ENCODE measurements at places on chromosomes 12 and 14.
A peak's percentile ranks its signal among the peaks of the same experiment; 100 is the strongest.

DNA sequence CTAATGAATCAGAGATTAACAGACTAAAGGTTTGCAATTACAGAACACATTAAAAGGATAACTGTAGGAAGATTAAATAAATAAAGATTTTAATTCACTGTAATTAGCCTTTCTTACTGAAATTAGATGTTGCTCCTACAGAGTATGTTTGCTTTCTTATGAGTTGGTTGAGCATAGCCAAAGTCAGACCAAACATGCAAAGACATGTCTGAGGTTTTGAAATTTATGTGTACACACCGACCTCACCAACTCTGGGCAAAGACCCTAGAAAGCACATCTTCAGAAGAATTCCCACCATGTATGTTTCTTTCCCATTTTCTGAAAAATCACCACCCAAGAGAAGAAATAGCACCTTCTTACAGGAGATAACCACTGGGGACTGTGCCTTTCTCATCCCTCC is 159.2 kb downstream of the PAX9 start:
- no peak for DNase-seq

DNA sequence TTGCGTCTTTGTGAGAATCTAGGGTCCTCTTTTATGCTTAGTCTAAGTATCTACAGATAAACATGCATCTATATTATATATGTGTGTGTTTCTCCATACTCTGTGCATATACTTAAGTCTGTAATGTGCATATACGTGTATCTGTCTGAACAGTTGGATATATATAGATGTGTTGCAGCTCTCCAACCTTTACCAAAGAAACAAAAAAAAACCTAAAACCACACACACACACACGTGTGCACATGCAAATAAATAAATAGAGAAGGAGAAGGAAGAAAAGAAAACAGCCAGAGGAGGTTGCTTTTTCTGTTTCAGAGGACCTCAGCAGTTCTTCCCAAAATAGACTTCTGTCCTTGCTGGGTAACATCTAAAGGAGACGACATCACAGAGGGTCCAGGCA is 244.9 kb downstream of the CACNA1C start:
- DNase-seq = no peak

GRCh38 chr12:16271062-16271461 is 6.4 kb downstream of the SLC15A5 start:
- DNase-seq = no peak

GRCh38 chr12:52171950-52172512 is 19.8 kb downstream of the KRT80 start:
- no peak for DNase-seq

- DNase-seq = no peak
Observed at GRCh38 chr12:49917166-49917787, 13.6 kb upstream of the FAIM2 start.

GRCh38 chr12:126425264-126425663 is 1360.0 kb downstream of the AACS start:
- no peak for DNase-seq

- DNase-seq = no peak
Observed at GRCh38 chr12:29895966-29896365, 112.2 kb upstream of the TMTC1 start.

DNA sequence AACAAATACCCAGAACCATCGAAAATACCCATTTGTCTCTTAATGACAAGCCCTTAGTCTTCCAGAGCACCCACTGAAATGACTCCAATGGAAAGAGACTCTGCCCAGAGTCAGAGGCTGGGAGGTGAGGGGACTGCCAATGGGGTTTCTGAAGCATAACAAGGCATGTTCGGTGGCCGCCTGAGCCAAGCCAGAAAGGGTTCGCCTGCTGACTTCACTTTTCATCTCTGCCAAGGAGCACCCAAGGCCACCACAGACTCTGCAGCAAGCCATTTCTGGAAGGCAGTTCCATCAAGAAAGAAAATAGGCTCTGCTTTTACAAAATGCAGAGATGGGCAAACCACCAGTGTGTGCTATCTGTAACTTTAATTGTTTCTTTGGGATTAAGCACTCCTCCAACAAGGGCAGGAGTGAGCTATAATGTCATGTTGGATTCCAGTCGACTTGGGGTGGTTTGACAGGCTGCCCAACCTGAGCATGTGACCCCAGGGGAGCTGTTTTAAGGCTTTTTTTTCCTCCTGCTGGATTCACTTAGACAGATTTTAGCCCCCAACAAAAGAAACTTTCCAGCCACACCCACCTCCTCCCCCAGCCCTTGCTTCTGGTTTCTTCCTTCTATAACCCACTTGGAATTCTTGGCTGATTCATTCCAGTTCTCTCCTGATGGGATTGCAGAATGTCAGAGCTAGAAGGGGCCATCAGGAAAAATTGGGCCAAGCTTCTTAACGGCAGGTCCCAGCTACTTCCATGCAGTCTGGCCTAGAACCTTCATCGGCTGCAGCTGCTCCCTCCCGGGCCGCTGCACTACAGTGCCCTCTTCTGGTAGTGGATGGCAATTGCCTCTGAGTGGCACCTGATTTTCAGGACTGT is 24.1 kb downstream of the CKAP4 start:
- DNase-seq = peak; percentile 38

DNA sequence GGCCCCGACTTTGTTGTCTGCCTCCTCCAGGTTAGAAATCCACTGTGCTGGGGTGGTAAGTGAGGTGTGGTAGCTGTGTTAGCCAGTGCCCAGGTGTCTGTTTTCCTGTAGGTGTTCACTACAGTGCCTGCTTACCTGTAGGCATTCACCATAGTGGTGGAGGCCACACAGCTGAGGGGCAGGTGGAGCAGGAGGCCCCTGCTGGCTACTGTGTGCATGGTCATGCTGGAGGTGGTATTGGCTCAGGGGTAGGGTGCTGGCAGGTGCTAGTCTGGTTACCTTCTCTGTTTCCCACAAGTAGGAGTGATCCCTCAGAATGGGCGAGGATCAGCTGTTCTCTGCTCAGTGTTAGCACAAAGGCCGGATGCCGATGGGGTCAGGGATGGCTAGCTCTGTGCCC is 217.3 kb downstream of the SYT10 start:
- DNase-seq = no peak

- no peak for DNase-seq
Observed at GRCh38 chr12:126869644-126870043, 1397.3 kb upstream of the TMEM132C start.

DNA sequence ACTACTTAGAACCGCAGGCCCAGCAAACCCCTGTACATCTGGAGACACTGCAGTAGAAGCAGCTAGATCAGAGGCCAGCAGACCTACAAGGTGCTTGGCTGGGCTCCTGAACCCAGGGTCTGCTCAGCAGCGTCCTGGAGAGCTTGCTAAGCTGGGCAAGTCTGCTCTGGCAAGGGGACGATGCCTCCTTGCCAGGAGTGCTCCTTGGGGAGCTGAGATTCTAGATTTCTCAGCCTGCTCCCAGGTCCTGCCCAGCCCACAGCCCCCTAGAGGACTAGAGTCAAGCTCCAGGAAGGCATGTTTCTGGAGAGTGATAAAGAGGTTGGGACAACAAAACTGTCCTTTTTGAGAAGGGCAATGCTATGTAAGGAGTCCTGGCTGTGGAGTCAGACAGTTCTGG is 60.3 kb downstream of the HSPB8 start:
- no peak for DNase-seq

GRCh38 chr12:14558473-14558959 is 9.2 kb downstream of the PLBD1 start:
- no peak for DNase-seq

DNA sequence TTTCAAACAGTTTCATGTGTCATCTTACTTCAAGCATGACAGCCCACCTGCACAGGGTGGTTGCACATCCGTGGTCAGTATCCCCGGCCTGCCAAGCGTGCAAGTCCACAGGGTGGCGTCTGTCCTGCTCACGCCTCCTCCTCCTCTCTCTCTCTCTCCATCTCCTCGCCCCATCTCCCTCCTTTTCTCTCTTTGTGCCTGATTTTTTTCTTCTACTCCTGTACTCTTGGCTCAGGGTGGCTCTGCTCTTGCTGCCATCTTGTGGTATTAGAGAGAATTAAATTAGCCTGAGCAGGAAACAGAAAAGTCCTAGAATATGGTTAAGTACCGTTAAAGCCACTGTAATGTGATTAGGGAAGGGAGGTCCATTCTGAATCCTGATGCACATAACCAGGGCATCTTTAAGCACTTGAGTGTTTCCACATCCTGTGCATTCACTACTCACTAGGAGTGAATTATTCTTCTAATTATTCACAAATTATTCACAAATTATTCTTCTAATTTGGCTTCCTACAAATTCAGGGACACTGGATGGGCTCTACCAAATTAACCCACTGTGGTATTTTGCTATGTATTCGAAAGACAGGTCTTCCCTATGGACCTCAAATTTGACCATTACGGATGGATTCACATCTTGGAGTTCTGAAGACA is 25.5 kb upstream of the DTX1 start:
- DNase-seq = peak; percentile 71

DNA sequence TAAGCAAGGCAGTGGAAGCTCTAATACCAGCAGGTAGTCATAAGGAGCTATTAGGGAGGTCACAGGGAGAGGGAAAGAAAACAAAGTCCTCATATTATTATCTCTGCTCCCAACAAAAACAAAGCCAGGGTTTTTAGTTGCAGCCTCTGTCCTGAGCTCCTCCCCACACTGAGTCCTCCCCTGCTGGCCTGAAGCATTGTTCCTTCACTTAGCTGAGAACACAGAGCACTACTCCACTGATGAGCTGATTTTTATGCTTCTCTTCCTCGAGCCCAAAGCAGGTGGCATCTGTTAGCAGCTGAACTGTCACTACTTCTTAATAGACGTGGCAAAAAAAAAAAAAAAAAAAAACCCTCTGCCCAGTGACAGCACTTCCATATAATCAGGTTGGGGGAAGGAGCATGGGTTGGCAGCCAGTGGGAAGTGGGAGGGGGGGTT is 10.5 kb upstream of the STAC3 start:
- no peak for DNase-seq

DNA sequence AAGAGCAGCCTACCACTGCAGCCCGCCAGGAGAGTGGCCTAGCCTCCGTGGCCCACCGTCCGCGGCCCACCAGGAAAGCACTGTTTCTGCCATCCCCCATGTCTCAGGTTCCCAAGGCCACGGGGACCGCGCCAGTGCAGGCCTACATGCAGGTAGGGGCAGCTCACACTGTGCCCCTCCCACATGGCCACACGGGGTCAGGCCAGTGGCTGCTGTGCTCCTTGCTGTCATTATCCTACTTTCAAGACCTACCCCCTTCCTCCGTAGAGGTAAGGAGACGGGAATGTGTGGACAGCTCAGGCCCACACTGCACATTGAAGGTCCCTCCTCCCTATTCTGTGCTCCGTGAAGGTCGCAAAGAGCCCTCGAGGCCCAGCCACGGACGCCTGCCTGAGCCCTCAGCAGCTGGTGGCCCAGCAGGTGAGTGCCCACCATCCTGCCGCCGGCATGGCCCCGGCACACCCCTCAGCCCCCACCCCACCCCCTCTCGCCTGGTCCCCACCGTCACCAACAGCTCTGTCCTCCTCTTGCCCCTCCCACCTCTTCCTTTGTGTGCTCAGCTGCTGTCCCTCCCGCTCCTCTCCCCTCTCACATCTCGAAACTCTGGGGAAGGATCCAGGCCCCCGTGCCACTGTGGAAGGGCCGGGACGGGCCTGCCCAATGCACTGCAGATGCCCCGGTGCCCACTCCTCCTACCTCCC is 10.0 kb downstream of the DDX51 start:
- no peak for DNase-seq

DNA sequence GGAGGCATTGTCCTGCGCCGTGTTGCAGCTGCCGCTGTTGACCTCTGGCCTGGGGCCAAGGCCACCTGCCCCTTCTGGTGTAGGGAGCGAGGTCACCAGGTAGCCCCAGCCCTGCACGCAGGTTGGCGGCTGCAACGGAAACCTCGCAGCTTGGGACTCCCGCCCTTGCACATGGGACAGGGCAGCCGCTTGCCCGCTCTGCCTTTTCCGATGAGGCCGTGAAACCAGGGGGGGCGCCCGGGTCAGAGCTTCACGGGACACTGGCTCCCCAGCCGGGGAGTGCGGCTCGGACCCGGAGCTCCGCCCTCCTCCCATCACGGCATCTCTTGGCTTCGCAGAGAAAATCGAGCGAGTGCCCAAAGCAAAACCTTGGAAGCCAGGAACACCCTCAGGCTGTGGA is 25.4 kb downstream of the DNAH10 start:
- DNase-seq = no peak

GRCh38 chr12:119180380-119181040 is 1.8 kb downstream of the HSPB8 start:
- DNase-seq = no peak

- no peak for DNase-seq
Observed at GRCh38 chr12:92486443-92487137, 216.2 kb upstream of the PLEKHG7 start.

DNA sequence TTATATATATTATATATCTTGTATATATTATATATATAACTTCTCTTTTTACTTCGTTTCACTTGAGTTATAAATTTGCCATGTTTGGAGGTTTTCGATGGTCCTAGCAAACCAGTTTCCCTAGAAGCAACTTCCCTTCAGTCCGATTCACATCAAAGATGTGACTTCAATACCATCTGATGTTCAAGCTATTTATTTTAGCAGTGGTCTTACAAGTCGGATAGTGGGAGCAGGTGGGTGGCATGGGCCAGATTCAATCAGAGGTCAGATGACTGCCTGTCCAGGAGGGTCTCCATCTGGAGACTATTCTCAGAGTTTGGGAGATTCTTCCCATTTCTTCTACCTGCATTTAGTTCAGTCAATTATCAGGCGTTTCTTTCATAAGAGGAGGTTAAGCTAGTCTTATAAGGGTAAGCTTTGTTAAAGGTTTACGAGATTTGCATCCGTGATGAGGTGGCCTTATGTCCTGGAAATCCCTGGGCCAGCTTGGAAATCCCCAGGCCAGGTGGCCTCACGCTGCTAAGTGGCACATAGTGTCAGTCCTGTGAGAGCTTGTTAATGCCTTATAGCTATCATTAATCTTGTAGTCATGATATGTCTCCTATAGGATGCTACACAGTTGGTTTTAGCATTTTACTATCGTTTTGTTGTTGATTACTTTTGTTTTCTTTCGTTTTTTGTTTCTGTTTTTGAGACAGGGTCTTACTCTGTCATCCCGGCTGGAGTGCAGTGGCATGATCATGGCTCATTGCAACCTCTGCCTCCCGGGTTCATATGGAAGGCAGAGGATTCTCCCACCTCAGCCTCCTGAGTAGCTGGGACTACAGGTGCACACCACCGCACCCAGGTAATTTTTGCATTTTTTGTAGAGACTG is 145.8 kb downstream of the BICD1 start:
- DNase-seq = no peak

DNA sequence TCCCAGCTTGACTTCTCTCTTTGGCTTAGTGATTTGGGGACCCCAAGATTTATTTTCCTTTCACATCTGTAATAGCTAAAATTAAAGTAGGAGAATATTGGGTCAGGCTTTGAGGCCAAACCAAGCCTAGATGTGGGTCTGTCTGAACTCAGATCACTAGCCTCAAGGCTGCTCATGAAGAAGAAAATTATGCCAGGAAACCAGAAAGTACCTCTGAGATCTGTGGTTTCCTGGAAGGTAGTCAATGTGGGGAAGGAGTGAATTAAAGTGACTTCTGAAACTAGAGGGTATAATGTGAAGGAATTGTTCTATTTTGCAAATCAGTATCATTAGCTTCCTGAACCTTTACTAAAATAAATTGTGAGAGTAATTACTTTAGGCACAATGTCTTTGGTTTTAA is 13.4 kb upstream of the CLEC12A start:
- no peak for DNase-seq
